ENCODE measurements at places on chromosomes 4 and X.

DNA sequence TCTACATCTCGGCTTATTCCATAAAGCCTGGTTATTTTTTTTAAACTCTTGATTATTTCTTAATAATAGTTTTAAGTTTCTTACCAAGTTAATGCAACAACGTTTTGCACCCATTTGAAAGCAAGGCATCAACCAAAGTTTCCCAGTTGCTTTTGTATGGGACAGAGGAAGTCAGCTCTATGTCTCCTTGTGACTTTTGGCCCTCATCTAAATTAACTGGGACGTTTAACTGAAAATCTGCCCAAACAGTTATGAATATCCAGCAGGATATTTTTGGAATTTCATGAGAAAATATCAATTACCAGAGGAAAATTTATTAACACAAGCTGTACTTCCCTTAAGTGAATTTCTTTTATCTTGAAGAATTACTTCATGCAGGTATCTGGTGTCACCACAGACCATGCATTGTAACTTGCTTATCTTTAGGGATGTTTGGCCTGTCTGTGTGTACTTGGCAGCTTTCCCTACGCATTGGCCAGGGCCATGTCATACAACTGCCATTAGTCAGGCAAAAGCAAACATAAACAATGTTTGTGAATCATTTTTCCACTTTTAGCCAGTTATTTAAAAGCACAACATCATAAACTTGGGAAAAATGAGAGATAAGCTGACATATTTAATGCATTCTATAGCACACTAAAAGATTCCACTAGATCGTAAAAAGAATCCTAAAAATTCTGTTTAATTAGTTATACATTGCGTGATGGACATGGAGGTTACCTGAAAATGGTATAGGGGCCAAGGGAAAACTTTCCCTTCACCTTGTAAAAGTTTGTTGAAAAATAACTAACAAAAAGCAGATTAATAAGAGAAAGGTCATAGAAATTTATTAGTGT, 101.4 kb upstream of the PDE5A start:
- no peak for DNase-seq

DNA sequence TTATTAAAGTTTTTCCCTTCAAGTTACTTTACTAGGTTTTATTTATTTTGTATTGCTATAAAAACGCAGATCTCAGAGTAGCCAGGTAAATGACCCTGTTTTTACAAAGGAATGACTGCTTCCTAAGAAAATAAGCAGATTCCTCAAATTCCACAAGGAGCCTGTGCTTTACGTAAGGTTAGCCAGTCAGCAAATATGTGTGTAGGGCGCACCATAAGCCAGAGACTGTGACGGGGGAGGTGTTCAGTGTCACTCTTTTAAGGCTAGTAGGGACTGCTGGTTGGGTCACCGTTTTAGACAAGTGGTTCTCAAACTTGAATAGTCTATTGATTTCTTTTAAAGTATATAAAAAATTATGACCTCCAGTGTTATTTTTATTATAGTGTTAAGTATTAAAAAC, 119.9 kb downstream of the ANK2 start:
- no peak for DNase-seq

DNA sequence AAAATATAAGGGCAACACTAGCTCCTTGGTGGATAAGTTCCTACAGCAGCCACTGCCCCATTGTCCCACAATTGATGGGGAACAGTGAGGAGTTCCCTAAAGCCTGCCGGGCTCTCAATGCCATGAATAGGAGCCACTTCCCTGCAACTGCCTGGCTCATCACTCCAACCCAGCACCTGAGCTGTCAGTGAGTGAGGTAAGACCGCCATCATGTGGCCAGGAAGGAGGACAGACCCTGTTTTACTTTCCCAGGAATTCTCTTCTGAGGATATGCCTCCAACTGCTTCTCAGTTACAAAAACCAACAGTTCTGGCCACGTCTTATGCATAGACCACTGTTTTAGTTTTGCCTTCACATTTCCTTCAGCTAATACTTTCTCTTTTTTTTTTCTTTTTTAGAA, 45.5 kb downstream of the SRPX start:
- no peak for DNase-seq

DNA sequence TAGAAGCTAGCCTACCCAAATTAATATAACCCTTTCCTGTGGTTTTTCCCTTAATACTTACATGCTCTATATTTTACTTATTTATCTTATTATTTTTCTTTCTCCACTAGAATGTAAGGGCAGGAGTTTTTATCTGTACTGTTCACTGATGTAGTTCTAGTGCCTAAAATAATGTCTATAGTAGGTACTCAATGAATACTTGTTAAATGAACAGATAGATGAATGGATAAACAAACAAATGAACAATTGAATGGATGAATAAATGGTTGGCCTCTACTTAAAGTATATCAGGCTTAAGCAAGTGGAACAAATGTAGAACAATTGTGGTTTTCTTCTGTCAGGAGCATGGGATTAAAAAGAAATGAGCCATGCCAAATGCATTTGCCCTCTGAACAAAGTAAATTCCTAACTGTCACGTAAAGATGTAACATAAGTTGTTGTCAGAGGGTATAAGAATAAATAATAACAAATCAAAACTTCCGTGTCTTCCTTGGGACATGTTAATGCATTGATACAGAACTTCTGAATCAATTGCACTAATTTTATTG, 54.1 kb downstream of the SYTL5 start:
- DNase-seq: no peak

GRCh38 chrX:77918568-77918967, 8.1 kb downstream of the ATP7A start:
- no peak for DNase-seq

GRCh38 chr4:182297659-182298058, 54.5 kb downstream of the TENM3 start:
- no peak for DNase-seq

- peak; percentile 44 for DNase-seq
Measured at GRCh38 chr4:57110640-57111511, 691 bp upstream of the IGFBP7 start.

- DNase-seq: no peak
Measured at GRCh38 chr4:15469402-15470127, at the start of gene CC2D2A. CC2D2A (plus strand) TSS chr4:15469882; CDS start chr4:15475933, 6,051 bp downstream.

GRCh38 chr4:111943796-111944203, 201.5 kb upstream of the FAM241A start:
- DNase-seq: no peak

- DNase-seq: no peak
Measured at GRCh38 chr4:137514406-137515111, 17.7 kb downstream of the PCDH18 start.

GRCh38 chr4:78902298-78902697, 36.9 kb downstream of the PAQR3 start:
- no peak for DNase-seq

DNA sequence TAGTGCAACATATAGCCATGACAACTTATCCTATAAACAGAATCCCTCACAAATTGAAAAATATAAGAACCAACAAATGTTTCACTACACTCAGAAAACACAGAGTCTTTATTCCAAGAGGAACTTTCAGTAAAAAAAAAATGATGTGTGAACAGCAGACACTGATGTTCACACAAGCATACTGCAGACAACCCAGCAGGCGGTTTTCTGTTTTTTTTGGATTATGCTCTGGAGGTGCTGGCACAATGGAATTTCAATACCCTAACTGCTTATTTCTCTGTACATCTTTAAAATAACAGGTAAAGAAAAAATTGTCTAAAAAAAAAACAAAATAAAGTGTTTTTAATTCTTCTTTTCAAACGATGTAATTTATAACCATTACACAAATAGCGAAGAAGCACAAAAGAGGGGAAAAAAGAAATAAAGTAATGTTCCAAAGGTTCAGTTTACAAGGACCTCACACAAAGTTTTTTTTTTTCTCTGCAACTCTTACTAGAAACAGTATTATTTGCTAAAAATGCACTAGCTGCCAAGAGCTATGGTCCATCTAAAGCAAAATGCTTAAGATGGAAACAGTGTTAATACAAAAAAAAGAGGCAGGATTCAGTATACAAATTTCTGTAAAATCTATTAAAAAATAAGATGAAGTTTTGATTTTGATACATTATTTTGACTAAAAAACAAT, 55.3 kb downstream of the ANAPC10 start:
- DNase-seq: no peak

- DNase-seq: no peak
Measured at GRCh38 chr4:106289737-106290136, 26.3 kb downstream of the TBCK start.

GRCh38 chrX:49037883-49038475, 5.2 kb downstream of the TFE3 start:
- no peak for DNase-seq

DNA sequence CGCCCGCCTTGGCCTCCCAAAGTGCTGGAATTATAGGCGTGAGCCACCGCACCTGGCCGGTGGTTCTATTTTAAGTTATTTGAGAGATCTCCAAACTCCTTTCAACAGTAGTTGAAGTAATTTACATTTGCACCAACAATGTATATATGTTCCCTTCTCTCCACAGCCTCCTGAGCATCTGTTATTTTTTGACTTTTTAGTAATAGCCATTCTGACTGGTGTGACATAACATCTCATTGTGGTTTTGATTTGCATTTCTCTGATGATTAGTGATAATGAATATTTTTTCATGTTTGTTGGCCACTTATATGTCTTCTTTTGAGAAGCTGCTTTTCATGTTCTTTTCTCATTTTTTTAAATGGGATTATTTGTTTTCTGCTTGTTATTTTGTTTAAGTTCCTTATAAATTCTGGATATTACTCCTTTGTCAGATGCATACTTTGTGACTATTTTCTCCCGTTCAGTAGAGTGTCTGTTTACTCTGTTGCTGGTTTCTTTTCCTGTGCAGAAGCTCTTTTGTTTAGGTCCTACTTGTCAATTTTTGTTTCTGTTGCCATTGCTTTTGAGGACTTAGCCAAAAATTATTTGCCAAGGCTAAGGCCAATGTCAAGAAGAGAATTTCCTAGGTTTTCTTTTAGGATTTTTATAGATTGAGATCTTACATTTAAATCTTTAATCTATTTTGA, 213.2 kb downstream of the ARHGAP24 start:
- DNase-seq: no peak

- DNase-seq: no peak
Measured at GRCh38 chr4:124883632-124884031, 171.1 kb upstream of the ANKRD50 start.

DNA sequence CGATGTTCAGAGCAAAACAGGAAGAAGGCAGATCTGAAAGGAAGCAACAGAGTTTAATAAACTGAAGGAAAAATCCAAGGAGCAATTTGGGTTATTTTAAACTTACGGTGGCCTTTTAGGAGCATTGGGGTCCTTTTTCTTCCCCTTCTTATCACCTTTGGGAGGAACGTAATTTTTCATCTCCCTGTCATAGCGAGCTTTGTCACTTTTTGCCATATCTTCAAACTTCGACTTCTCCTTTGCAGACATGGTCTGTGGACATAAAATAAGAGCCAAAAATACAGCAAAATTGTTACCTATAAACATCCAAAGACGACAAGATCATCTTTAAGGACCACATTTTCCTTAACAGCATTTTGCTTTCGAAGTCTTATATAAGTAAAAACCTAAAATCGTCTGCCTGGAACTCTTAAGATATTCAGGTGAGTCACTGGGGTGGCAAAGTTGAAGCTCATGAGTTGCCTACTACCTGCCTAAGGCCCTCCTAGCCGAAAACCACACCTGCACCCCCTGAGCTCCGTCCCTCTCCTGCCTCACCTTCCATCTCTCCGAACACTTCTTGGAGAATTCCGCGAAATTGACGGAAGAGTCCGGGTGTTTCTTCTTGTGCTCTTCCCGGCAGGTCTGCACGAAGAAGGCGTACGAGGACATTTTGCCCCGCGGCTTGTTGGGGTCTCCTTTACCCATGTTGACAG, 1.0 kb downstream of the HMGB2 start:
- DNase-seq: no peak

DNA sequence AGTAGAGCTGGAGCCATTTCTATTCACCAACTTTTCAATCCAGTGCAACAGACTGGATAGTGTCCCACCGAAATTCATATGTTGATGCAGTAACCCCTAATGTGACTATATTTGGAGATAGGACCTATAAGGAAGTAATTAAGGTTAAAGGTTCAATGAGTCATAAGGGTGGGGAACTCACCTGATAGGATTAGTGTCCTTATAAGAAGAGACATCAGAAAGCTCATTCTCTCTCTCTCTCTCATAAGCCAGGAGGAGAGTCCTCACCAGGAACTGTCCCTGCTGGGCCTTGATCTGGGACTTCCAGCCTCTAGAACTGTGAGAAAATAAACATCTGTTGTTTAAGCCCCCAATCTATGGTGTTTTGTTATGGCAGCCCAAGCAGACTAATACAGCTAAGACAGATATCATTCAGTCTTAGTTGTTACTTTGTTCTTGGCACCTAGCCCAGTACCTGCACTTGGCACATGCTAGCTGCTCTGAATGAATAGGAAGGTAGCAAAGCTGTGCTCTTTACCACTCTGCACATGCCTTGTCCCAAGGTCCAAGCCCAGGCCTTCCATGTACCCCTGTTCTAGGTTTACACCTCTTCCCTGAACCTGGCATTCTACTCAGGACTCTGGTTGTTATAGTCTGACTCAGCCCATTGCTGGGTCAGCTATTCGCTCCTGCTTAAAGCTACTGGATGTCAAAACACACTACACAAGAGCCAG, 19.2 kb upstream of the BRS3 start:
- no peak for DNase-seq

GRCh38 chrX:151984328-151984727, 9.9 kb upstream of the GABRE start:
- DNase-seq: peak; percentile 60

DNA sequence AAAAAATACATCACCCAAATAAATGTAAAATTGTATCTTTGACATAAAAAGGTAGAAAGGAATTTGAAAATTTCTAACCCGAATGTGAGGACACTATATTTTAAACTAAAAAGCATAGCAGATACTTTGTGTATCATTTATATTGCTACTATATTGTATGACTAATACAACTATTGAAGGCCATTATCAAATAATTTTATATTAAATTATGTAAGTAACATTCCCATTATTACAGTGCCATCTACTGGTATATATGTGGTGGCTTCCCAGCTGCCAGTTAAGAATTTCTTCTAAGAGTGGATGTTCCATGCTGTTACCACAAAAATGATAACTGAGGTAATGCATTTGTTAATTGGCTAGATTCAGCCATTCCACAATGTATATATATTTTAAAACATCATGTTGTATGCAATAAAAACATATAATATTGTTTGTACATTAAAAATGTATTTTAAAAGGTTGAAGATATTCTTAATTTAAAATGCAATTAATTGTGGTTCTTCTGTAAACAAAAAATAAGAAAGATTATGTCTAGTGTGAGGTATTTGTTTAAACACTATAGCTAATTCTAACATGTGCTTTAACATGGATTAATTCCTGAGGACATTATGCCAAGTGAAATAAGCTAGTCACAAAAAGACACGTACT, 65.3 kb downstream of the EGF start:
- no peak for DNase-seq

DNA sequence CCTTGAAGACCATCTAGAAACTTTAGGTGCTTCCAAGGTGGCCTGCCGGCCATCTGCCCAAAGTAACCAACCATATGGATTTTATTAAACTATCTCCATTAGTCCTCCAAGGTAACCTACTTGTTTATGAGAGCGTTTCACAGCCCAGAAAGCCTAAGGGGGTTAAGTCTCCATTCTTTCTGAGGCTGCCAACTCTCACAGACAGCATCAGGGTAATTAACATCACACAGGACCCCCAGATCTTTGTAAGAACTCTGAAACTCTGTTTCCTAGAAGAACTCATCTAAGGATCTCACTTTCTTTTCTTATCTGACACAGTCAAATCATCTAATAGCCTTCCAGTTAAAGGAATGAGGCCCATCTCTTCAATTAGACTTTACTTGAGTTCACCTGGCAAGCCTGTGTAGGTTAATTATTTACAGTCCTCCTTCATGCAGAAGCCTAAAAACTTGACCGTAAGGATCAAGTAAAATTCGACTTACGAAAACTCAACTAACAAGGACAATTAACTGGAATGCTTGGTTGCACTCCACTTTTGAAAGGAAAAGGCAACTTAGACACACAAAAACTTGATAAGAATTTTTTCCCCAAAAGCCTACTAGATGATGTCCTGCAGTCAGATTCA, 252.5 kb downstream of the GRIA3 start:
- no peak for DNase-seq
